ENCODE measurements at places on chromosomes 5 and 9. TPM values are rescaled to one million over a fixed set of nuclear protein-coding genes. Genes with fewer than 3 reads are reported as not detected.

- no peak for DNase-seq
Measured at GRCh38 chr5:31913808-31914207, 260.3 kb downstream of the GOLPH3 start.

GRCh38 chr5:110441035-110441434 lies 285.4 kb downstream of the TMEM232 start:
- DNase-seq, result no peak

DNA sequence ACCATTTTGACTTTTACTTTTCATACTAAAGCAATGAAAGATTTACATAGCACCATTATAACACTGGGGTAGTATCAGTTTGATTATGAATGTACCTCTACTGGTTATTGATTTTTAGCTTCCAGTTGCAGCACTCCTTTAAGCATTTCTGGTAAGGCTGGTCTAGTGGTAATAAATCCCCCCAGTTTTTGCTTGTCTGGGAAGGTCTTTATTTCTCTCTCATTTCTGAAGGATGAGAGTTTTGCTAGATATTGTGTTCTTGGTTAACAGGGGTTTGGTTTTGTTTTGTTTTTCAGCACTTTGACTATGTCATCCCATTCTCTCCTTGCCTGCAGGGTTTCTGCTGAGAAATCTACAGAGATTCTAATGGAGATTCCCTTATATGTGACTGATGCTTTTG lies 26.9 kb upstream of the IGFBPL1 start:
- no peak for DNase-seq

GRCh38 chr5:145791866-145792265 lies 43.3 kb downstream of the PRELID2 start:
- DNase-seq, result no peak

GRCh38 chr9:11546231-11546630 lies 933.4 kb upstream of the PTPRD start:
- no peak for DNase-seq

The ADAMTS6 gene
- 19.4 TPM for total RNA-seq

The NKD2 gene
- total RNA-seq, result 40.2 TPM

The BARX1 gene
- total RNA-seq, result not detected

GRCh38 chr5:39080597-39081204 lies 6.5 kb upstream of the RICTOR start:
- peak; percentile 74 for DNase-seq

- DNase-seq, result no peak
Measured at GRCh38 chr5:174997688-174998087, 273.3 kb downstream of the MSX2 start.

The FAM163B gene
- total RNA-seq, result not detected

The LOX gene
- total RNA-seq, result 22.7 TPM

The ORM2 gene
- 4.7 TPM for total RNA-seq

The GRIN1 gene
- not detected for total RNA-seq

DNA sequence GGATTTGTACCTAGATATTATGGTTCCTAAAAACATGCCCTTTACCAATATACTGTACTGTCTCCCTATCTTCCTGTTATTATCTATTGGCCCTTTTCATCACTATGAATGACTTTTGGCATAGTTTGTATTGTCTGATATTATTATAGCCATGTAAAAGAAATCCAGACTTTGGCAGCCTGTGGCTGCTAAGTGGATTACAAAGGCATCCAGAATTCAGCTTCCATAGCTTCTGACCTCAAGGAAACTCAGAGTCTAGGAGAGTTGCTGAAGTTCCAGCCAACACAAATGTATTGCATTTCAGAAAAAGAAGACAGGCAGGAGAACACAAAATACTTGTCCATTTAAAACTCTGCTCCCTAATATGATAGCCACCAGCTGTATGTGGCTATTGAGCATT lies 319.2 kb upstream of the MPDZ start:
- DNase-seq, result no peak

- DNase-seq, result no peak
Measured at GRCh38 chr5:59319250-59319649, 574.3 kb downstream of the PDE4D start.

- DNase-seq, result no peak
Measured at GRCh38 chr5:903756-904096, 11.0 kb downstream of the TRIP13 start.

DNA sequence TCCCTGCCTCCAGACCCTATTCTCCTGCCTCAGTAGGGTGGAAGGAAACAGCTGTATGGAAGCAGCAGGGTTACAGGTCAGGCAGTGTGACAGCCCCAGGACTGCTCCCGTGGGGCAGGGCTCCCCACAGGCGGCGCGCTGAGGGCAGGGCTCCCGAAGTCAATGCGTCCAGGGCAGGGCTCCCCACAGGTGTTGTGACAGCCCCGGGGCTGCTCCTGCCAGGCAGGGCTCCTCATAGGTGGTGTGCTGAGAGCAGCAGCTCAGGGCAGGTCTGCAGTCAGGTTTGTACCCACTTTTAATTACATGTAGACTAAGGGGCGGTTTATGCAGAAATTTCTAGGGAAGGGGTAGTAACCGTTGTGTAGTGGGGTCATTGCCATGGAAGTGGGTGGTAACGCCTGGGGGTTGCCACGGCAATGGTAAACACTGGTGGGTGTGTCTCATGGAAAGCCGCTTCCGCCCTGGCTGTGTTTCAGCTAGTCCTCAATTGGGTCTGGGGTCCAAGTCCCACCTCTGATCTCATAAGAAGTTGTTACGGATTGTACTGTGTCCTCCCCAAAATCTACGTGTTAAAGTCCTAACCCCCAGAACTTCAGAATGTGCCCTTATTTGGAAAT lies 16.7 kb upstream of the TERT start:
- DNase-seq, result peak; percentile 63

The PCDHB8 gene
- 1.00 TPM for total RNA-seq

- DNase-seq, result no peak
Measured at GRCh38 chr9:104944871-104945270, 16.9 kb upstream of the ABCA1 start.

The ELOVL7 gene
- 13.4 TPM for total RNA-seq

DNA sequence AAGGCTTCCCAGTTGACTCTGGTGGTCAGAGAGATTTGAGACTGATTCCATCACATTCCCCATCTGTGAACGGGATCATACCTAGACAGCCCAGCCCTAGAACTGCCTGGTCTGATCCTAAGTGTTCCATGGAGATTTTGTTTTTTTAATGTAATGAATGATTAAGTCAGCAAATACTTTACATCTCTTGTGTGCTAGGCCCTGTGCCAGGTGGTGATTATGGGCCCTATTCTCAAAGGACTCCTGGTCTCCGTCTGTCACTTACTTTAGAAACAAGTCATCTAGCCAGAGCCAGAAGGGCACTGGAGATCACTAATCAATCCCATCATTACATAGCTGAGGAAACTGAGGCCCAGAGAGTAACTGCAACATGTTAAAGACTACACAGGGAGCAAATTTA lies 1.1 kb upstream of the GPX3 start:
- DNase-seq, result no peak

The SLC27A6 gene
- 2.7 TPM for total RNA-seq

DNA sequence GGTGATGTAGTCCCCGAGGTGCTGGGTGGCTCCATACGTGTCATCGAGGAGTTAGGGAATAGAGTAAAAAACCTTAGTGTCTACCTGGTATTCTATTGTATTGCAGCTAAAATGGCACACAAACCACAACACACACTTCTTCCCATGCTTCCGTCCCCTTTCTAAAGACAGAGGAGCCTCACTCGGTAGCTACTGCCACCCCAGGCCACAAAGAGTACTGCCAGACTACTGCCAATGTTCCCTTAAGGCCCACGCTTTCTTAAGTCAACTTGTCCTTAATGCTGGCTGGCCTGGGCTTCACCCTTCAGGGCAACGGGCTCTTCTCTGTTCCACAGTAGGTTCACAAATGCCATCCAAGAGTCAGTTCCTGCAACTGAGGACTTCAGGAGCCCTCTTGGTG lies 673.0 kb downstream of the ELAVL2 start:
- DNase-seq, result no peak

The GPSM1 gene
- total RNA-seq, result 39.2 TPM

GRCh38 chr5:62450259-62450658 lies 37.7 kb downstream of the IPO11 start:
- no peak for DNase-seq

The GCNT4 gene
- total RNA-seq, result 0.33 TPM

DNA sequence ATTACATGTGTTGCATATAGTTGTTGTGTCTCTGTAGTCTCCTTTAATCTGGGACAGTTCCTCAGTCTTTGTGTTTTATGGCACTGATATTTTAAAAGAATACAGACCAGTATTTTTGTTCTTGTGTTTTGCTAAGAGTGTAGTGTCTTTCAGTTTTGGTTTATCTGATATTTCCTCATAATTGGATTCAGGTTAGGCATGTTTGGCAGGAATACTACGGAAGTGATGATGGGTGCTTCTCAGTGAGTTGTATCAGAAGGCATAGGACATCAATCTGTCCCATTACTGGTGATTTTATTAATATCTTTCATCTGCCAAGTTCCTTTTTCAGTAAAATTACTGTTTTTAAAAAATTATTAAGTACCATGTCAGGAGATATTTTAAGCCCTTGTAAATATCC lies 212.9 kb downstream of the ARHGEF28 start:
- no peak for DNase-seq

- no peak for DNase-seq
Measured at GRCh38 chr5:93289942-93290341, 291.1 kb downstream of the NR2F1-AS1 start.

DNA sequence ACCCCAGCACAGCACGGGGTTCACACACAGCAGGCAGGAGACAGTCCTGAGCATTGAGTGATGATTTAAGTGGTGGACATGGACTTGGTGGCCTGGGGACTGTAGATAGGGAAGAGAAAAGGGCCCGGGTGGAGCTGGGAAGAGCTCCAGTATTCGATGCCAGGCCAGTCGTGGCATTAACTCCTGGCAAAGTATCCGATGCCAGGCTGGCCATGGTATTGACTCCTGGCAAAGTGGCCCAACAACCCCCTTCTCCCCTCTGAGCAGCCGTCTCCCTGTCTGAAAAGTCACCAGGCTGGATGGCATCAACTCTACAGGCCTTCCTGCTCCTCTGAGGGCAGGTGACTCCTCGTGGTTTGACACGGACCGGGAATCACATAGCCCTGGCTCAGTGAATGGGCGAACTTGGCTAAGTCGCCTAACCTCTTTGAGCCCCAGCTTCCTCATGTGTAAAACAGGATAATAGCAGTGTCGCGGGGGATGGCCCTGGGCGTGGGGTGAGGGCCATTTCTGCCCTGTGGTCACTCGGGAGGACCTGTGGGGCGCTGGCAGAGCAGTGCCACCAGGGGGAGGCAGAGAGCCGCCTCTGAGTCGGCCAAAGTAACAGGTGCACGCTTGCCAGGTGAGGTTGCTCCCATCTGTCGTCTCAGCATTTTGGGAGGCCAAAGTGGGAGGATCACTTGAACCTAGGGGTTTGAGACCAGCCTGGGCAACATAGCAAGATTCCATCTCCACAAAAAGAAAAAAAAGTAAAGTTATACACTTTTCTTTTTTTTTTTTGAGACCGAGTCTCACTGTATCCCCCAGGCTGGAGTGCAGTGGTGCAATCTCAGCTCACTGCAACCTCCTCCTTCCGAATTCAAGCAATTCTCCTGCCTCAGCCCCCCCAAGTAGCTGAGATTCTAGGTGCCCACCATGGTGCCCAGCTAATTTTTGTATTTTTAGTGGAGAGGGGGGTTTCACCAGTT lies 5.7 kb upstream of the SEC16A start:
- DNase-seq, result peak; percentile 92

DNA sequence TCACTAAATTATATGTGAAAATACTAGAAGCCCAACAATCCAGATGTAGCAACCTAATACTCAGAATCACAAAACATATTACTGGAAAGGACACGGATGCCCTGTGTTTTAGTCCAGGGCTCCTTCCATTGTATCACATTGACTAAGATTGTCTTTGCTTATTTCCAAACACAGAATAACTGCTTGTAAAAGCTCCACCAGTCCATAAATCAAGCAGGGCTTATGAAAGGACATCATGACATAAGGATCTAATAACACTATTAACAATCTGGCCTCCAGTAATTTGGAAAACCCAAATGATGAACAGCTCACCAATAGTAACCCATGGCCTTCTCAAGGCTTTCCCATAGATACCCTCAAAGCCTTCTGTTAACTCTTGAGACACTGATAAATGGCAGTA lies 39.8 kb downstream of the WDR41 start:
- DNase-seq, result no peak

- no peak for DNase-seq
Measured at GRCh38 chr5:91114658-91115057, 268.5 kb downstream of the ARRDC3 start.

GRCh38 chr9:17116400-17116837 lies 18.4 kb upstream of the CNTLN start:
- no peak for DNase-seq

The QRFP gene
- total RNA-seq, result not detected

DNA sequence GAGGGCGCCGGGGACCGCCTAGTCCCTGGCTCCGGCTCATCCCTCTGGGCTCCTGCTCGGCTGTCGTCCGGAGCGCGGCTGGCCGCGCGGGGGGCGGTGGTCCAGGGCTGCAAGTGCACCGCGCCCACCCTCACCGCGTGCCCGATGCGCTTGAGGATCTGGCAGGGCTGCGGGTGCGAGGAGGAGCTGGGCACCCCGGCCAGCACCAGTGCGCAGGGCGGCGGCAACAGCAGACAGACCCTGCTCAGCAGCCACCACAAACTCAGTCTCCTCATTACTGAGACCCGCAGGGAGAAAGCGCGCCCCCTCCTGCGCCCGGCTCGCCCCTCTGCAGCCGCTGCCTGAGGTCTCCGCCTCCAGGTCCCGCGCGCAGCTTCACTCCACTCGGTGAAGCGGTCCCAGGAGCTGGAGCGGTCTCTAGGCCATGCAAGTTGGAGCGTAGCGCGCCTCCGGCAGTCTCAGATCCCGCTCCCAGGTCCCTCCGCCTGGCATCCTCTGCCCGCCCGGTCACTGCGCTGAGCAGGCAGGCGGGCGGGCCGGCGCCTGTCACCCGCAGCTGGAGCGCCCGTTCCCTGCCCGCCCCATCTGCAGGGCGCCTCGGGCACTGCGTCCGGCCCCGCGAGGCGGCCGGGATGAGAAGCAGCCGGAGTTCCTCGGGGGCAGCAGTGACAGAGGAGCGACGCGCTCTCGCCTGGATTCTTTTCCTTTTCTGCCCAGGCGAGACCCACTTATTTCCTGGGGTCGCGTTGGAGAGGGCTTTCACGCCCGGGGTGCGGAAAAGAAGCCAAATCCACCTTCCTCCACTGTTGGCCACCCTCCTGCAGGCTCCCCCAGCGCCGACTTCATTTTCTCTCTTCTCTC lies 512 bp downstream of the GRIN3A start:
- peak; percentile 81 for DNase-seq

- DNase-seq, result peak; percentile 63
Measured at GRCh38 chr5:1852324-1852947, 30.3 kb downstream of the IRX4 start.

DNA sequence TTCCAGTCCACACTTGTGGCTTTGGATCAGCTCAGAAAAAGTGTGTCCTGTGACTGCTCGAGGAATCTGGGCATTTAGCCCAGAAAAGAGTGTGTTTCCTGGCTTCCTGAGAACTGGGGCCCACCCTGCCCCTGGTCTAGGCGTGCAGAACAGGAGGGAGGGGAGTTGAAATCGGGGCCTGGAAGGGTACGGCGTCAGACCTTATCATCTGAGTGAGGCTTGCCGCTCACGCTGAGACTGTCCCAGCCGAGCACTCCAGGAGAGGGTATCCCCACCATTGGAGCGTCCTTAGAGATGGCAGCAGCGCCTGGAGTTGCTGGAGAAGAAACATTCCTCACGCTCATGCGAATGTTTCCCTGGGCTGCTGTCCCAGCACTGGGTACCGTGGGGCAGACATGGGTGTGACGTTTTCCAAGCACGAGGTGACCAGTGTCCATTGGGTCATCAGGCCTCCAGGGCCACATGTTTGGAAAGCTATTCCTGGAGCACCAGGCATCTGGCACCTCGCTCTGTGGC lies 22.5 kb downstream of the NEK6 start:
- no peak for DNase-seq

The SLC36A3 gene
- not detected for total RNA-seq

All from upper lobe of left lung (tissue), 6 donors.